ENCODE measurements at places on chromosomes 5 and 9.

DNA sequence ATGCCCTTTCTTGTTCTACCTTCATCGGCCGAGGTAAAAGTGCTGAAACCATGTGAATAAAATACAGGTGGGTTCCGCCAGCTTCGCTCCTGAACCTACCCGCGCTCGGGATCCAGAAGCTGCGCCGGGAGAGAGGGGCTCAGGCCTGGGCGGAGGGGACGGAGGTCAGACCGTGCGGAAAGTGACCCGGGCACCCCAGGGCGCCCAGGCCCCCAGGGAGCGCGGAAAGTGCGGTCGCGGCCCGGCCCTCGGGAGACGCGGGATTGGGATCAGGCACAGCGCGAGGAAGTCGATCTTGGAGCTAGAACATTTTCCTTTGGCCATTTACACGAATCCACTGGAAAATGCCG lies 329 bp downstream of the SYK start:
- DNase-seq: no peak

DNA sequence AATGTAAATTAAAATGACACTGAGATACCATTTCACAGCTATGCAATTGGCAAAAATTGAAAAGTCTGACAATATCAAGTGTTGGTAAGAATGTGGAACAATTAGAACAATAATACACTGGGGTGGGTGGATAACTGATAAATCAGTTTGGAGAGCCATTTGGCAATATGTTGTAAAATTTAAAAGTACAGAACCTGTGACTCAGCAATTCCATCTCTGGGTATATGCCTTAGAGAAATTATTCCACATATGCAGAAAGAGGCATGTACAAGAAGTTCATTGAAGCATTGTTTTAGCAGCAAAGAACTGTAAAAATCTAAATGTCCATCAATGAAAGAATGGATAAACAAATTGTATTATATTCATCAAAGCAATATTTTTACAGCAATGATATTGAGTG lies 89.3 kb upstream of the NR3C1 start:
- no peak for DNase-seq

DNA sequence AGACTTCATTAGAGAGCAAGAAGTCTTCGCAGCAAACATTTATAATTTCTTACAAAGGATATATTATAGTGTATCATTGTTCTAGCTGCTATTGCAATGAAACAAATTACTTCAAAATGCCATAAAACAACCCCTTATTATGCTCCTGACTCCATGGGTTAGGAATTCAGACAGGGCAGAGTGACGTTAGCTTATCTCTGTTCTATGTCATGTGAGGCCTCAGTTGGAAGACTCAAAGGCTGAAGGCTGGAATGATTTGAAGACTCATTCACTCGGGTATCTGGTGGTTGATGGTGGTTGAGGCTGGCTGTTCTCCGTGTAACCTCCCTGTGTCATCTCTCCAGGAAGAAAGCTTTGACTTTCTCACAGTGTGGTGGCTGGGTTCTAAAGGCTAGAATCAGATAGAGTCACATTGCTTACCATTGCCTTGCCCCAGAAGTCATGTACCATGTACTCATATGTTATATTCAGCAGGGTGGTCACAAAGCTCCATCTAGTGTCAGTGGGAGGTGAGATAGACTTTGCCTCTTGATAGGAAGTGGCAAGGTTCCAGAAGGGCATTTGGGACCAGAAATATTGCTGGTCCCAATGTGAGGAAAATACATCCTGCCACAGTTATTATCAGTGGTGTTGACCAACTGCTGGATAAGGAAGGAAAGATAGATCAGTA lies 226.9 kb downstream of the TMEM38B start:
- DNase-seq: no peak

- no peak for DNase-seq
Measured at GRCh38 chr9:115291841-115292240, 173.9 kb upstream of the TNC start.

DNA sequence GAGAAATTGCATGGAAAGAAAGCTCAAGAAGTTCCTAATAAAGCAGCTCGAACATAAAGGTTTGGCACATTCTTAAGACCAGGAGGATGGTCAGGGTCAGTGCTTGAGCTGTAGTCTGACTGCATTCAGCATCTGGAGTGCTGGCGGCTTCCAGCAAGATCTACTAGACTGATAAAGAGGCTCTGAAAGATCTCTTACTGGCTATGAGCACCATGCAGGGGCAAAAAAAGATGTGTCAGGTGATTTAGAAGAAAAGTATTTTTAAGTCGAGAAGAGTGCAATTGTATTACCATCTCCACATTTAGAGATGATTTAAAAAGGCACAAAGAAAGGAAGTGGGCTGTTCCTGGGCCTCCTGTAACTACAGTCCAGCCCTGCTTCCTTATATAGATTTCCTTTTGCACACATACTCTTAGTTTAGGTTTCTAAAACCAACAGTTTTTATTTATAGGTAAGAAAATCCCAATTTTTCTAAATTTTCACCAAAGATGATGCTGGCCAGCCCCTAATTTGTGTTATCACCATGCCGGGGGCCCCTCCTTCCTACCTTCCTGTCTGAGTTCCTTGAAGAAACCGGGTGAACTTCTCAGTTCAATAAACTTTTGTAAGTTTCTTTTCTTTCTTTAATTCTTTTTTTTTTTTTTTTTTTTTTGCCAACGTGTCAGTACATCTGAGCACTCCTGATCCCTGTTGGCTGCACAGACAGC lies 65.9 kb upstream of the PLPP1 start:
- DNase-seq: no peak

- no peak for DNase-seq
Measured at GRCh38 chr9:125878164-125878631, 131.0 kb downstream of the PBX3 start.

- DNase-seq: no peak
Measured at GRCh38 chr9:70257502-70257901, 1.3 kb upstream of the SMC5 start.

DNA sequence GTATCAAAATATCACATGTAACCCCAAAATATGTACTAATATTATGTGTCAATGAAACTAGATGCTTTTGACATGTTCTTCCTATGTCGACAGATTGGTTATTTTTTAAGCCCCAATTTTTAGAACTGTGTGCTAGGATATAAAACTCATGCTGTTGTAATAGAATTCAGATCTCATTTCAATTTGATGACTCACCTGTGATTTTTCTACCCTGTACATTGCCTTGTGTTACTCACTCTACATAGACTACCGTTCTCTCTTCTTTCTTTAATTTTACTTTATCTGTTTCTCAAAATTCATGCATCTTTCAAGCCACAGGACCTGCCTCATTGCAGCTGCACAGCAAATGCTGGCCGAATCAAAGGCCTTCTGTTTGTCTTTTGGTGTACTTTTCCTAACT lies 284.5 kb downstream of the MAT2B start:
- no peak for DNase-seq

DNA sequence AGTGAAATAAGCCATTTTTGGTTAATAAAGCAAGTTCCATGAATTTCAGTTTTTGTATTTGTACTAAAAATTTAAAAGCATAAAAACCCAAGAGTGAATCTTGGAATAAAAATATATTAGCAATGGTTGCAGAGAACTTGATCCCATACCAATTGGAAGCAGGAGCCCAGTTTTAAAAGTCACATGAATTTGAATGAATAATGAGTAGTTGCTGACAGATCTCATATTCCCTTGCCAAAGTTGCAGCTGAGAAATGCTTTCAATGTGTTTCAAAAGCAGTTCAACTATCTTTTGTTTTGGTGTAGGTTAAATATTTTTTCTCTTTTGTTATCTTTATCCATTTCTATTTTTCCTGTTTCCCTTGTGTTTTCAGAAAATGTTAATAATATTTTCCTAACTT lies 818.6 kb downstream of the CDH18 start:
- no peak for DNase-seq

DNA sequence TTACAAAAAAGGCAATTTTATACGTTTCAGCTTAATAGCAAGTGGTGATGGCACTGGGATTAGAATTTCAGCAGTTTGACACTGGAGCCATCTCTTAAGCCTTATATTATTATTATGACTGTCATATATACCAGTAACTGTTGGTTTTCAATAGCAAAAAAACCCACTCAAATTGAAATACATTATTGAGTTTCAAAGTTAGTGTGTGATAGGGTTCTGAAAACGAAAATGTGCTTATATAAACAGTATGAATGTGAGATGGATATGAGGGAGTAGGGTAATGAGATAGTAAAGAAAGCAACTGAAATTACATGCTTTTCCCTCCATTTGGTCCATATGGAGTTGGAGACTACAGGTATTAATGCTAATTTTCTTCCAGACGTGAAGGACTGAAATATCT lies 68.6 kb upstream of the ACTBL2 start:
- no peak for DNase-seq
